ENCODE measurements at places on chromosomes 5 and 9.

- DNase-seq: no peak
These were observed 134.0 kb upstream of the MYO10 start for GRCh38 chr5:17069995-17070511.

GRCh38 chr5:53942724-53943123, 367.6 kb downstream of the ARL15 start:
- DNase-seq: no peak

DNA sequence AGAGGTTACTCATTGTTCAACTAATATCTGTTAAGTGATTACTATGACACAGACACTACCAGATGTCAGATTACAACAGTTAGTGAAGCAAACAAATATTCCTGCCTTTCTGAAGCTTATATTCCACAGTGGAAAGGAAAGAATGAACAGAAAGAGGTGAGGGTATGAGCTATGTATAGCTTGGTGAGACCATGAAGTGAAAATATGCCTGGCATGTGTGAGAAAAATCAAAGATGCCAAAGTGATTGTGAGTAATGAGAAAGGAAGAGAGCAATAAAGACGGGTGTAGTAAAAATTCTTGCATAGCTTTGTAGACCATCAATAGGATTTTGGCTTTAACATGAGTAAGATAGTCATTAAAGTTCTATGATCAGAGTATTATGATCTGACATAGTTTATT, 734.5 kb upstream of the NUDT12 start:
- no peak for DNase-seq

GRCh38 chr5:71677977-71678376, 41.1 kb upstream of the CARTPT start:
- no peak for DNase-seq

- DNase-seq: no peak
These were observed 318.6 kb upstream of the CD180 start for GRCh38 chr5:67515020-67515689.

- no peak for DNase-seq
These were observed 33.0 kb downstream of the FGF10 start for GRCh38 chr5:44356231-44356630.

GRCh38 chr5:71893451-71893850, 174.4 kb downstream of the CARTPT start:
- no peak for DNase-seq

GRCh38 chr9:95022657-95023056, 294.9 kb downstream of the FANCC start:
- DNase-seq: no peak

GRCh38 chr9:117823576-117823975, 119.4 kb downstream of the TLR4 start:
- DNase-seq: no peak

DNA sequence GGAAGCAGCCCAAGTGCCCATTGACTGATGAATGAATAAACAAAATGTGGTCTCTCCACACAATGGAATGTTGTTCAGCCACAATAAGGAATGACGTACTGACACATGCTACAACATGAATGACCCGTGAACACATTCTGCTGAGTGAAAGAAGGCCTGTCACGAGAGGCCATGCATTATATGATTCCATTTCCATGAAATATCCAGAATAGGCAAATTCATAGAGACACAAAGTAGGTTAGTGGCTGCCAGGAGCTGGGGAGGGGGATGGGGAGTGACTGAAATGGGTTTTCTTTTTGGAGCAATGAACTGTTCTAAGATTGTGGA, 41.4 kb downstream of the BICD2 start:
- DNase-seq: no peak

GRCh38 chr5:40627706-40628105, 52.0 kb upstream of the PTGER4 start:
- DNase-seq: no peak

GRCh38 chr9:70486127-70486526, 71.7 kb upstream of the KLF9 start:
- no peak for DNase-seq

DNA sequence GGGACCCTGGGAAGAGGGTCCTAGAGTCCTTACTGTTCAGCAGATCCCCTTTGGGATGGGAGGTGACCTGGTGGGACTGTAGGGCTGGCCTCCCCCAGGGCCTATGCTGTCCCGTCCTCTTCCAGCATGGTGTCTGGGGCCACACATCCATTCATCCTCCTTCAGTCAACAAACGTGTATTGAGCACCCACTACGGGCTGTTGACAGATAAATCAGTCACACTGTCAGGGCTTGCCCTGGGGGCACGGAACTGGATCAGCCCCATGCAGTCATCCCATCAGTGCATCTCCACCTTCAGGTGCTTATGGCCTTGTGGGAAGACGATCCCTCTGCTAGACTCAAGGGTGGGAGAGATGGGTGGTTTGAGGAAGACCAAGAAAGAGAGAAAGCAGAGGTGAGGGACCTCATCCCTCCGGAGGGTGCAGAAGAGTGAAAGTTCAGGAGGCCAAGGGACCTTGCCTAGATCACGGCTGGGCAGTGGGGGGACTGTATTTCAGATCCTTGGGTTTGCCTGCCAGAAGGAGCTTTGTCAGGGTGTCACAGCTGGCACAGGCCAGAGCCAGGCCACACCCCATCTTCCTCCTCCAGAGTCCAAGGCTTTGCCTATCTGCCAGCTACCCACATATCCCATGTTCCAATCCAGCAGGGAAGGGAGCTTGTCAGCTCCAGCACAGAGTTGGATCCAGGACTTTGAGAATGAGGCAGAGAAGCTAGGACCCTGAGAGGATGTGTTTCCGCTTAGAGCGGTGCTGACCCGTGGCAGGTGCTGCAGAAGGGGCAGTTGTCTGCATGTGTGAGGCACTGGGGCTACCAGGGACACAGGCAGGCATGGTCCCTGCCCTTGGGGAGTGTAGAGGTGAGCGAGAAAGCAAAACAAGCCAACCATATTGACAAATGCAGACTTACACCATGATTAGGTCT, 30.5 kb downstream of the COL27A1 start:
- no peak for DNase-seq

DNA sequence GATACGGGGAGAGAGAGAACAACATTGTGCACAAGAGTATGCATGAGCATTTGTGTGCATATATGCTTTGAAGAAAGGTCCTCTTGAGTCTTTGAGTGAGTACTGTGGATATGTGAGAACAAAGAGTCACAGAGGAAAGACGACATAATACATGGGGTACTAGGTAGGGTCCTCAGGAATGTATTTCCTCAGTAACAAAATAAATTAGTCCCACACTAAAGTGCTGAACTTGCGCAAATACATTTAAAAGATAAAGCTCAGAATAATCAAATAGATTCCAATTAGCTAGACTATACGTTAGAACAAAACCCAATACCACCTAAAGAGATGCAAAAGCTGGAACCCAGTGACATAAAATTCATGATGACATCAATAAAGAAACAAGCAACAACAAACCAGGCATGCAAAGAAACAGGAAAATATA, 70.8 kb downstream of the RAPGEF6 start:
- DNase-seq: no peak

- DNase-seq: no peak
These were observed 149.3 kb downstream of the RGS3 start for GRCh38 chr9:113612828-113613227.

GRCh38 chr5:155750571-155750970, 576.4 kb upstream of the SGCD start:
- no peak for DNase-seq

GRCh38 chr9:13023498-13023897, 248.7 kb downstream of the LURAP1L start:
- DNase-seq: no peak

DNA sequence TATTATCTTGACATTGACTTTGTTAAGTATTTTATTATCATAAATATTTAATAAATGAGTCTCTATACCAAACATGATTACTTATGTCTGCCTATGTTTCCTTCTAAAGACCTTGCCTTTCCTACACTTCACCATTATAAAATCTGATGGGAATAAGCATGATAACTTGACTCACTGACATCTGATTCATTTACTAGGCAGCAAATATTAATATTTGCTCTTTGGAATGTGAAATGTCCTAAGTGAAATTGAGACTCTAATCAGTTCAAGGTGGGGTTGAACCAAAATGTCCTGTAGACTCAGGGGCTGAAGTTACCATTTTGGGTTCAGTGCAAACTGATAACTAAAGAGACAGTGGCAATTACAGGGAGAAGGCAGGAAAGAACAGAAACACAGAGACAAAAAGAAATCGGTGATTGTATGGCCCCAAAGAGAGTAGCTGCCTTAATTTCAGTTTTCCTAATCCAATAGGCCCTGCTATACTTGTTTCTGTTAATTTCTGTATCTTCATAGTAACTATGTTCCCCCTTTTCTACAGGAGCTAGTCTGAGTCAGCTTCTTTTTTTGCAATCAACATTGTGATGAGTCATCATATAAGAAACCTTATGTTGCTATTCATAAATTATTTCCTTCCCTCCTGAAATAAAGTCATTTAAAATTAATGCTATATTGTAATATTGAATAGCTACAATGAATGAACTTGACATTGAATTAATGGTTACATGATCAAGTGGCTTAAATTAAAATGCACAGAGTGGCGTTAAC, 296.8 kb downstream of the PDE4D start:
- no peak for DNase-seq

GRCh38 chr5:159034083-159034824, 65.5 kb downstream of the EBF1 start:
- DNase-seq: no peak

GRCh38 chr9:8751406-8751930, 951.9 kb upstream of the DMAC1 start:
- DNase-seq: no peak

Measured in substantia nigra (tissue), 51 donors.